Activated naive CD8-positive, alpha-beta T cell treated with anti-CD3 and anti-CD28 coated beads, Interleukin-2, amount 50 U/mL, for 16 hours (primary cell): ENCODE measurements at places on chromosomes 11 and 22.

GRCh38 chr11:114075891-114076441 is 16.5 kb downstream of the ZBTB16 start:
- no peak for DNase-seq

- no peak for DNase-seq
Measured at GRCh38 chr11:19827399-19828135, 114.9 kb downstream of the NAV2 start.

DNA sequence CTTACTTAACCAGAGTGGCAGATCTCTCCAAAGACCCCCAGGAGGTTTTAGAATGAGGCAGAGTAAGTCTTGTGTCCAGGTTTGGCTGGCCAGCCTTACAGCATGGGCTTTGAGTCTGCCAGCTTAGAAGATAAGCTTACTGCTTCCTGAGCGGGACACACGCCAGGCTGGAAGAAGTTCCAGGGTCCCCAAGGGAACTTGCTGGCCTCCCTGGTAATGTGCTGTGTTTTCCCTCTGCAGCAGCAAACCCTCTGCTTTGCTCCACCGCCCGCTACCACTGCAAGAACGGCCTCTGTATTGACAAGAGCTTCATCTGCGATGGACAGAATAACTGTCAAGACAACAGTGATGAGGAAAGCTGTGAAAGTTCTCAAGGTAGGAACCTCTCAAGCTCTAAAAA is 154.2 kb downstream of the LDLRAD3 start:
- no peak for DNase-seq

DNA sequence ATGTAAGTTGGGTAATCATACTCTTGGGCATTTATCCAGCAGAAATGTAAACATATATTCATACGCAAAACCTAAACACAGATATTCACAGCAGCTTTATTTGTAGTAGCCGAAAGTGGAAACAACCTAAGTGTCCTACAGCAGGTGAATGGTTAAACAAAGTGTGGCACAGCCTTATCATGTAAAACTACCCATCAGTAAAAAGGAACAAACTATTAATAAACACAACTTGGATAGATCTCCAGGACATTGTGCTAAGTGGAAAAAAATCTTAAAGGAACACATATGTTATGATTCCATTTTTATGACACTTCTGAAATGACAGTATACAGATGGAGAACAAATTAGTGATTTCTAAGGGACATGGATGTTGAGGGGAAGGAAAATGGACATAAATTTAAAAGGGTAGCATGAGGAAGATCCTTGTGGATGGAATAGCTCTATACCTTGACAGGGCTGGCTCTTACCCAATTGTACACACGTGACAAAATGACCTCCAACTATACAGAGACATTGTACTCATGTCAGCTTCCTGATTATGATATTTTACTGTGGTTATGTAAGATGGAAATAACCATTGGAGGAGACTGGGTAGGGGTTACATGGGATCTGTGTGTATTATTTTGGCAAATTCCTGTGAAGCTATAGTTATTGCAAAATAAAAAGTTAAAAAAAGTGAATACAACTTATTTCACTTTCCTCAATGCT is 15.4 kb downstream of the ANO5 start:
- no peak for DNase-seq

DNA sequence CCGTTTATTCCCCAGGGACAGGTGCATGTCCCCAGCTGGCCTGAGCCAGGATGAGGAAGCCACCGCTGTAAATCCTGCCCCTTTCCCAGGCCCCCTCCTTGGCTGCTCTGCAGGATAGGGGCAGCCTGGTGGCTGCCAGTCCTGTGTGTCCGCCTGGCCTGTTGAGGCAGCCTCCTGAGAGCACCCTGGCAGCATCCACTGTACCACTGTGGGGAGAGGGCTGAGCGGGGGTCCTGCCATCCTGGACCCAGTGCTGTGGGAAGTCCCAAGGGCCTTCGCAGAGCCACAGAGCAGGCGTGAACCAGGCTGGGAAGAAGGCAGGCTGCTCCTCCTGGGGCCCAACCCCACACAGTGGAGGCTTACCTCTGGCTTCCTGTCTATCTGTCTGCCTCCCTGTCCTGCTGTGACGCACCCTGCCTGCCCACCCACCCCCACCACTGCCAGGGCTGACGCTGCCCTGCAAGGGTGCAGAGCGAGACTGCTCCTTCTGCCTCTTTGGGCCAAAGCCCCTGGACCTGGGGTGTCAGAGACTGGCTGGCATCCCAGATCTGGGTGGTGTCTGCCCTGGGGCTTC is 8.4 kb downstream of the KCTD17 start:
- no peak for DNase-seq

DNA sequence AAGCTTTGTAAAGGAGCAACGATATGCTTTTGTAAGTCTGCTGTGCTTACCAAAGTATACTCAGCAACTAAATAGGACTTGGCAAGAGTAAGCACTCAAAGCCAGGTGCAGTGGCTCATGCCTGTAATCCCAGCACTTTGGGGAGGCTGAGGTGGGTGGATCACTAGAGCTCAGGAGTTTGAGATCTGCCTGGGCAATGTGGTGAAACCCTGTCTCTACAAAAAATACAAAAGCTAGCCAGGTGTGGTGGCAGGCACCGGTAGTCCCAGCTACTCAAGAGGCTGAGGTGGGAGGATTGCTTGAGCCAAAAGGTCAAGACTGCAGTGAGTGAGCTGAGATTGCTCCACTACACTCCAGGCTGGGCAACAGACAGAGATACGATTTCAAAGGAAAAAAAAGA is 67.5 kb downstream of the PAK1 start:
- no peak for DNase-seq

DNA sequence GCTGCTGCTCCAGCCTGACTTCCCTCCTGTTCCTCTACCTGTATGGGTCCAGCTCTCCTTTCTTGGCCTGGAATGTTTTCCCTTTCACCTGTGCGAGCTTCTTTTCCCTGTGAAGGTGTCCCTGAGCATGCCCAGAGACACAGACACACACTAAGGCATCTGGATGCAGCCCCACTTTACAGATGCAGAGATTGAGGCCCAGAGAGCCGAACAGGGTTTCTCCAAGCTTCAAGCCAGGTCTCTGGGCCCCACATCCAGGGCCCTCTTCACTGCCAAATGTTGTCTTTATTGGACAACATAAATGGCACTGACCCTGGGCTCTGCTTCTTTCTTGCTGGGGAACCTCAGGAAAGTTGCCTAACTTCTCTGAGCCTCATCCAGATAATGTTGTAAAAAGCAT is 561.6 kb downstream of the MIAT start:
- DNase-seq = no peak

DNA sequence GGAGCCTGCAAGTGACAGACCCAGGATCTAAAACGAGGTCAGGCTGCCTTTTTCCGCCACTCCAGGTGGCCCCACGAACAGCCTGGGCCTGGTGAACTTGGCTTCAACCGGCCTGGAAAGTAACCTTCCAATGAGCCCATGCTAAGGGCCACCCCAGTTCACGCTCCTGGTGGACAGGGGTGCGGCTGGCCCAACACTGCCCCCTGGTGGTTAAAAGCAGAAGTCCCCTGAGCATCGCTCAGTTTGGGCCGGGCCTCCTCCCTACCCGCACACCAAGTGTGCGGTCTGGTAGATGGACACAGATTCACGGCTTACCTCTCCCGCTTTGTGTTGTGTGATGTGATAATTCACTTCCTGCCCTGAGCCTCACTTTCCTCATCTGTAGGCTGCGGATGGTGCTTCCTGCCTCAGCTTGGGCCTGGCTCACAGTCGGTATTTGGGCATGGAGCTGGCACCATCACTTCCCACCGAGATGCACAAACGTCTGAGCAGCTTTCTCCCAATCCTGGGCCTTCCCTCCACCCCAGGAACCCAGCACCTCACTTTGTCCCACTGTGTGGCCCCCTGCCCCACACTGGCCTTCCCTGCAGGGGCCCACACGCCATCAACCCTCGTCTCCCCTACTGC is 13.7 kb upstream of the SEC14L3 start:
- DNase-seq = peak; percentile 49

DNA sequence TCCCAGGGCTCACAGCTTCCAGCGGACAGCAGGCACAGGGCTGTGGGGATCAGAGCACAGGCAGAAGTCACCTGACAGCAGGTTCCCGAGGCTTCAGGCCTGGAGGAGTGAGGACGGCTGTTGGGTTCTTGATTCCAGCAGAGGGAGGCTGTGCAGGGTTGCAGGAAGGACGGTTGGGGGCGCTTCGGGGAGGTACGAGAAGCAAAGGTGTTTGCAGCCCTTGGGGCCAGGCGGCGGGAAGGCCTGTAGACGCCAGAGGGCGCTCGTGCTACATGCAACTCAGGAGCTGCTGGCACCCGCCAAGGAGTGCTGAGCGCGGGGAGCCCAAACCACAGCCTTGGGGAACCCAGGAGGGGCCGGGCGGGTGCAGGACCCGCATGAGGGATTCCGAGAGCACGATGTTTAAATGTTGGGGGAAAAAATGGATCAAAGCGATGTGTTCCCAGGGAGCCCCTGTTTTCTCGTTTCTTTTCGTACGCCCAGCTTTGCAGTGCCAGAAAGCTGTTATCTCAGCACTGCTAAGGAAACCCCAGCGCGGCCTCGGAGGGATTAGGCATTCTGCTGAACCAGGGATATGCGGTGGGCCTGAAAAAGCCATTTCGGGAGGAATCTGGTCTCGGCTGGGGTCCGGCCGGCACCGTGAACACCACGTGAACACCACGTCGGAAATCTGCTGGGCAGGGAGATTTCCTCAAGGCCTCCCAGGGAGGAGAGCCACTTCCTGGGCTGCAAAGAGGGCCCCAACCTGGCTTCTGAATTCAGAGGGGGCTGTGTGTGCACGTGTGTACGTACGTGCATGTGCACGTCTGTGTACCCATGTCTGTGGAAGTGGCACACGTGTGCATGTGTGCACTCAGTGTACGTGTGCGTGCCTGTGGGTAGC is 88.1 kb downstream of the KCNQ1 start:
- peak; percentile 86 for DNase-seq

- DNase-seq = no peak
Measured at GRCh38 chr11:128018692-128019091, 568.7 kb downstream of the ETS1 start.

DNA sequence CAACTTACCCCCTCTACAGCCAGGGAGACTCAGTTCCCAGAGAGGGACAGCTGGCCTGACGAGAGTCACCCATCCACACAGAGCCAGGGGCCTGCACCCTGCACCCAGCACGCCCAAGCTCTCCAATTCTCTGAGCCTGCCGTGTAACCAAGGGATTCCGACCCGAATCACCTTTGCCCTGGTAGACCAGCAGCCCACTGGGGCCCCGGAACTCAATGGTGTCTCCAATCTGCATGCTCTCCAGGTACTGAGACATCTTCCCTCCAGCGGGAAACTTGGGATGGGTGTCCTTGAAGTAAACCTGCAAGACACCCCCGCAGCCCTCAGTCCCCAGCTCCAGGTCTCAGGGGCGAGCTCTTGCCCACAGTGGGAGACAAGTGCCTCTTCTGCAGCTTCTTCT is 12.4 kb downstream of the ATP5MGL start:
- DNase-seq = no peak

- DNase-seq = no peak
Measured at GRCh38 chr11:43950311-43950855, 7.9 kb downstream of the C11orf96 start.

DNA sequence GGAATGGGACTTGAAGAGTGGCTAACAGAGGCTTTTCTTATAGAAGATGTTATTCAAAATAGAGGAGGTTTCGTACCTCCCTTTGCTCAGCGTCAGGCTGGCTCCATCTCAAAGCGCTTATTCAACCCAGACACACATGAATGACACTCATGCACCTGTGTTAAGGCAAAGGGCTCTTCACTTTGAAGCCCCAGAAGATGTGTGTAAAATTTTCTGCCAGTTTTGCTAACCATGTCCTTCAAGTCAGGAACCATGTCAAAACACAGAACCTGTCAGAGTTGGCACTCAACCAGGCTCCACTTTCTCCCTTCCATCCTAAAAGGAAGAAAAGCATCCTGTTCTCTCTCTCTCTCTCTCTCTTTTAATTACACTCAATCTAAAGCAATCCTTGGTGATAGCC is 352.8 kb upstream of the NARS2 start:
- DNase-seq = no peak

DNA sequence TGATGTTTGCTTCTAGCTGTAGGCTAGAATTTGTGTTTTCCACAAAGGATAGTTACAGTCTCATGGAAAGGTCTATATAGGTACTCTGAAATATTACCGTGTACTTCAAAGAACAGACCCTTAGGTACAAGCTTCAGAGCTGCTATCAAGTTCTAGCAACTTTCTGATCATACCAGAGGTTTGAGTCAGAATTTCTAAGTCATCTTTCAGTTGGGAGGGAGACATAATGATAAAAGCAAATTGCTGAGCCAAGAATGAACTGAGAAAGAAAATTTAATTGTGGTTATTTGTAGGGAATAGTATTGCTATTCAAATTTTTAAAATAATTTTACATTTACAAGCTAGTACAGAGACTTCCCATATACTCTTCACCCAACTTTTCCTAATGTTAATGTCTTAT is 19.9 kb upstream of the ME3 start:
- DNase-seq = no peak

- no peak for DNase-seq
Measured at GRCh38 chr11:69012092-69013008, 696 bp downstream of the MRGPRF start.

GRCh38 chr11:63551091-63551888 is 11.9 kb downstream of the PLAAT2 start:
- DNase-seq = no peak

DNA sequence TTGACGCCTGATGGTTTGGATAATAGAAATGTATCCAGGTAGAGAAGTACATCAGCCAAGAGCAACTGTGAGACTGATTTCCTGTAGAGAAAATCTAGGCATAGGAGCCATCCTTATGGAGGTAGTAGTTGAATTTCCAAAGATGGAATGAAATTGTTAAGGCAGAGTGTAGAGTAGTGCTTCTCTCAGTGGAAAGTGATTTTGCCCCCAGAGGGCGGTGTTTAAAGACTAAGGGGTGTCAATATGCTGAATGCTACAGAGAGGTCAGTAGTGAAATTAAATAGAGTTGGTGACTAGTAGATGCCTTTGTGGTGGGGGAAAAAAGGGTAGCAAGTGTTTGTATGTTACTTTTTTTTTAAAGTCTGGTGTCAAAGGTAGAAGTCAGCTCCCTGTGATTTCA is 54.5 kb downstream of the TRIM44 start:
- DNase-seq = no peak

DNA sequence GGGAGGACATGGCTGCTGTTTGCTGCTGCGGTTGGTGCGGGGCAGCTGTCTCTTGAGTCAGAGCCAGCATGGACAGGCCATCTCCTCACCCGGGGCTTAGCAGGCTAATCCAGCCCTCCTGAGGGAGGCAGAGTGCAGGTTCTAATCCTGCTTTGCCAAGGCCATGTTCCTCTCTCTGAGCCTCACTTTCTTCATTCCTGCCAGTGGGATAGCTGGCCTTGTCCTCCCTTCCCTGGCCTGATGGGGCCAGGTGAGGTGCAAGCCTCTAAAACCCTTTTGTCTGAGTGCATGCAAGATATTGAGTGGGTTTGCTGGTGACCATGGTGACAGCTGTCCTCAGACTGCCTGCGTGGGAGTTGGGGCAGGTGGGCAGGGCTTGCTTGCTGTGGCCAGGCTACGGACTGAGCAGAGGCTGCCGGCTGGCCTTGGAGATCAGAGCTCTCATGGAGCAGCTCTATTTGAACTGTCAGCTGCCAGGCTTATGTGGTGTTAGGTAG is 3.6 kb downstream of the USP35 start:
- DNase-seq = no peak

DNA sequence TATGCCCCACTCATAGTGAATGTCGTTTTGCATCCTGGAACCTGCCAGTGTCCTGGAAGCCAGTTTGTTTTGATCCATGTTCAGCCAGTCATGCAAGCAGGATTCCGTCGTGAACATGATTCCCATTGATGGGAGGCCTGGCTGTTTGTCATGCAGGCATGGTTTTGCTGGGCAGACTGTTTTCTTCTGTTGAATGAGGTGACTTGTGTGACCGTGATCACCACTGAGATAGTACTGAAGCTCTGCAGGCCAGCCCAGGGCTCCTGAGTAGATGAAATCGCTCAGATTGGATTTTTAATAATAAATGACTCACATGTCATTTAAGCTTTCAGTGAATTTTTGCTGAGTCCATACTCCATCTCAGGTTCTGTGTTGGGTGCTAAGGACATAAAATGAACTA is 117.8 kb downstream of the PDE2A start:
- DNase-seq = no peak
